ENCODE measurements at places on chromosomes 7 and 10. TPM values are rescaled to one million over a fixed set of nuclear protein-coding genes. Genes with fewer than 3 reads are reported as not detected.

PYROXD2 gene
- 22.4 TPM for total RNA-seq

DNA sequence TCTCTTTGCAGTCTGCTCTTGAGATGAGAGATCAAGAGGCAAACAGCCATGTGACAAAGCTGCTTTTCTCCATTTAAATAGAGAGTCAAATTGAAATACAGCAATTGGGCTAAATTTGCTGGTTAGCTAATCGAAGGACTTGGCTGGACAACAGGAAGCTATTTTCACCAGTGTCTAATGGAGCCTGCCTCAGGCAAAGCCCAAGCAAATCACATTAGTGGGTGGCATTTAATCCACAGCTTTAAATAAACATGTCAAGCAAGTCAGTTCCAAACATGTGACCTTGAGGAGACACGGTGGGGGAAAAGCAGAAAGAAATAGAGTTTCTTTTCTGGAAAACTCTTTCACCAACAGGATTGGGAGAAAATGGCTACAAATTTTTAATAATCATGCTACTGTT, 180.5 kb upstream of the AOAH start:
- DNase-seq: no peak

- DNase-seq: no peak
Observed at GRCh38 chr10:103713676-103714075, 141.7 kb downstream of the SH3PXD2A start.

DNA sequence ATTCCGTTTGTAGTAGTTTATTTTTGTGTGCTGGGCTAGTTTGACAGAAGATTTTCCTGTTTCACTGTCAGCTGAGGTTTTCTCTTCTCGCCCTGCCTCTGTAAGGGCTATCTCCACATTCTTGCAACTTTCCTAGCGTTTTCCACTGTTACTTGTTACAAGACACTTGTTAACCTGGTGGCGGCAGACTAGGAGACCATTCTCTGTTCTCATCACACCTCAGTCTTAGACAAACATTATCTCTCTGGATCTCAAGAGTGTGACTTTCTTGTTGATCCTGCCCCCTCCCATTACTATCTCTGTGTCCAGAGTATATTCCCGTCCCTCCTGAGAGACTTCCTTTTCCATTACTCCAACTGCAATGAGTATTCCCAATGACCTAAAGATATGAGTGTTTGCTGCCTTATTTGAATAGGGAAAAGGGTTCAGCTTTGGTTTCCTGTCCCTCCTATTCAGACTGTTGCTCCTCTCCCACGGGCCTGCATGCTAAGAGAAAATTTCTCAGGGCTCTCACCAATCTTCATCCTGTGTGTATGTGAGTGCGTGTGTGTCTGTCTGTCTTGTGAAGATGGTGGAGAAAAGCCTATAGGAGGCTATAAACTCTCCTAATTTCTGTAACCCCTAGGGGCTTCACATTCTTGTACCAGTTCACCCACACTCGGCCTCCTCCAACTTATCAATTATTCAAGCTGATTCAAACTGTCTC, 722.4 kb upstream of the POT1 start:
- DNase-seq: no peak

DNA sequence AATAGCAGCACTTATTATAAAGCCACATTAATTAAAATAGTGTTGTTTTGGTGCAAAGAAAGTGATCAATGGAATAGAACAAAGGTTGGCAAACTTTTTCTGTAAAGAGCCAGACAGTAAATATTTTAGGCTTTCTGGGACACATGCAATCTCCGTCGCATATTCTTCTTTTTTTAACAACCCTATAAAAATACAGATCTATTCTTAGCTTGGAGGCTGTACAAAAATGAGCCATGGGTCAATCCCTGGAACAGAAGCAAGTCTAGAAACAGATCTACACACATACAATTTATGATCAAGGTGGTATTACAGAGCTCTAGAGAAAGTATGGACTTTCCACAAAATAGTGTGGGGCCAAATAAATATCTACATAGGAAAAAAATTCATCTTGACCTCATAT, 71.8 kb downstream of the ARHGAP21 start:
- no peak for DNase-seq

- no peak for DNase-seq
Observed at GRCh38 chr10:14772399-14772798, 2.3 kb downstream of the FAM107B start.

DNA sequence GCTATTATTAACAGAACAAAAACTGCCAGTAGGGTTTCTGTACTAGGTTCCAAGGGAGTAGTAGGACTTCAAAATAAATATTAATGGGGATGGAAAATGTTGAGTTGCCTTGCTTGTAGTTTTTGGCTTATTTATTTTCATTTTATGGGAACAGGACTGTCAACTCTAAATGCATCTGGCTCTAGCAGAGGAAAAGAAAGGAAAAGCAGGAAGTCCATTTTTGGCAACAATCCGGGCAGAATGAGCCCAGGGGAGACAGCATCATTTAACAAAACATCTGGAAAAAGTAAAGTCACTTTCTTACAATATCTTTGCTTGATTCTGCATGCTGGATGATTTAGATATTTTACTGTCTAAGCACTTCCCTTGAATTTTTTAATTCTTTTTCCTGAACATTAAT, 69.4 kb downstream of the NOC3L start:
- no peak for DNase-seq

GRCh38 chr7:71511361-71511807, 379.4 kb downstream of the GALNT17 start:
- DNase-seq: no peak

PIP gene
- total RNA-seq: not detected

GRCh38 chr7:102061354-102061945, 225.2 kb upstream of the SH2B2 start:
- peak; percentile 57 for DNase-seq

DNA sequence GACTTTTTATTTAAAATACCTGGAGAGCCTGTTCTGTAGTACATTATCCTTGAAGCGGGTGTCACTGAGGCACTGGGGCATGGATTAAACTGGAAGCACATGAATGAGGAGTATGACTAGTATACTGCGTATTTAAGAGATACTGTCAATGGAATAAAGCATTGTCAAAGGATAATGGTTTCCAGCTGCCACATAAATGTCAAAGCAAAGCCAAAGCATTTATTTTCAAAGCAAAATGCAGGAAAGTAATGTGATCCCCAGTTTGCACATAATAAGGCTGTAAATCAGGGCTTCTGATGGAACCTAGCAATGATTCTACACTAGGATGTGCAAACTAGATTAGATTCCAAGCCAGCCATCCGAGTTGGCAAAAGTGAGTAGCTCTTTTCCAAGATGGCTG, 240.1 kb downstream of the POU6F2 start:
- no peak for DNase-seq

SLC39A12 gene
- total RNA-seq: 0.35 TPM

ZC3HAV1L gene
- 13.6 TPM for total RNA-seq

ABCC2 gene
- total RNA-seq: 2.8 TPM

SP4 gene
- 3.1 TPM for total RNA-seq

DNA sequence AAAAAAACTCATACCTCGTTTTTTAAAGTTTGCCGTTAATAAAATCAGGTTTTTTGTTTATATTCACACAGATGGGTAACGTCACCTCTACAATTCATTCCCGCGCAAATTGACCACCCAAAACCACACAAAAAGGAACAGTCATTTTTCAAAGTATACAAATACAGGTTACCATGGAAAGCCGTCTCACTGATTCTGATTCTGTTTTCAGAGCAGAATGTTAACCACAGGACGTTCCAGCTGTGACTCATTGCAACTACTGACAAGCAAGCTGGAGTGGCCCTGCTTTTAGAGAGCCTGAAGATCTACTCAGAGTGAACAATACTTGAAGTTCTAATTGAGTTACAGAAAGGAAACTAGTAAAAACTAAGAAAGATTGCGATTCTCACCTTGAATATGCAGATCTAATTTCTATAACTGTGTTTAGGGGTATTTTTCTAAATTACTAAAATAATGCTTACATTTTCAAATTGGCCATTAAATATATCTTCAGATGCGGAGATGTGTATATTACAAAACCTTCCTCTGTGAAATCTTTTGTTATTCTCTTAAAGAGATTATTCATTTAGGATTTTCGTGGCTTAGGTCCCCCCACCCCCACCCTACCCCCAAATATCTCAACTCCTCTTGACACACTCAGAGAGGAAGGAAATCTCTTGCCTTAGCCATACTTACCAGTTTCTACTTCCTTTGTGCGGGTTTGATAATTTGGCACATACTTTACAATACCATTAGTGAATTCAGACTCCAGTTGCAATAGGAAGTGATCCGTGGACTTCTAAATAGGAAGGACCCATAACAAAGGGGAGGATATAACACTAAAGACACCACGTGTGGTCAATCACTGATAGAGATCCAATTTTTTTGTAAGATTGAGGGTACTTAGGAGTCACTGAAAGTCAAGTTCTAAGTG, 106.0 kb downstream of the CUBN start:
- no peak for DNase-seq

- DNase-seq: no peak
Observed at GRCh38 chr7:125605241-125605640, 675.6 kb upstream of the POT1 start.

DNA sequence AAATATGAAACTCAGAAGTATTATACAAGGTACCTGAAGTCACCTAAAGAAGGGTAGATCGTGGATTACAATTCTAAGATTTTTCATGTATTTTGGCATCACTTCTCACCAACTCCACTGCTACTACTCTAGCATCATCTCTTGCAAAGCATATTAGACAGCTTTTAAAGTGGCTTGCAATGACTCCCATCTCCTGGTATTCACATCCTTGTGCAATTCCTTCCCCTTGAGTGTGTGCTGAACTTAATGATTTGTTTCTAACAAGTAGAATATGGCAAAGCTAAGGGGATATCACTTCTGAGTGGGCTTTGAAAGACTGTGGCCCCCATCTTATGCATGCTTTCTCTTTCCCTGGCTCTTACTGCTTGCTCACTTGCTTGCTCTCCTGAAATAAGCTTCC, 280.2 kb downstream of the SNX13 start:
- no peak for DNase-seq

DNA sequence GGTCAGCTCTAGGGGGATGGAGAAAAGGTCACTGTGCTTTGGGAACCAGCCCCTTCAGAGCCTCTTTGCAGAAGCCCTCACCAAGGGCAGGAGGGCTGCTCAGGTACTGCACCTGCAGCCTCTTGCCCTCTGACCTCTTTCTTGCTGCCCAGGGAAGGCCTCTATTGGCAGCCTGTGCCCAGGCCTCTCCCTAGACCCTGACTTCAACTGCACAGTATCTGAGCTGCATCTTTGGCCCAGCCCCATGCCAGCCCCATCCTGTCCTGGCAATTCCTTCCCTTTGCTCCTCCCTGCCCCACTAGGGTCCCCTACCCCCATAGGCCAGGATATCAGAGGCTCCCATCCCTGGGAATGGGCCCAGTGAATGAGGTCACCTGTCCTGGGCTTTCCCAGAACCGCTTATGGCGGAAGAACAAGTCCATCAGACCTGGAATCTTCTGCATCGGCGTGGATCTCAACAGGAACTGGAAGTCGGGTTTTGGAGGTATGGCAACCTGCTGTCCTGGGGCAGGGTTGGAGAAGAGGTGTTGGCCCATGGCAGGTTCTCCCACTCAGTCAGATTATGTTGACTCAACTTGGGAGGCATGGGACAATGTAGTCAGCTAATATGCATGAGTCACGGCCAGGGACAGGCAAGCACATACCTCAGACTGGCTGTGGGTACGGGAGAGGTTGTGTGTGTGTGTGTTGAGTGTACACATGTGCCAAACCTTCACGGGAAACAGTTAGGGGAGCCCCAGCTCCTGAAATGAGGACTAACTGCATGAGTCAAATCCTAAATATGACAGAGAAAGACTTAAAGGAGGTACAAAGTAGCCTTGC, 17.1 kb upstream of the CPA1 start:
- no peak for DNase-seq

- no peak for DNase-seq
Observed at GRCh38 chr10:2342206-2342605, 604.9 kb upstream of the ADARB2 start.

- DNase-seq: no peak
Observed at GRCh38 chr7:86667732-86668131, 24.0 kb downstream of the GRM3 start.

JAKMIP3 gene
- 0.48 TPM for total RNA-seq

PCLO gene
- total RNA-seq: 2.2 TPM

DNA sequence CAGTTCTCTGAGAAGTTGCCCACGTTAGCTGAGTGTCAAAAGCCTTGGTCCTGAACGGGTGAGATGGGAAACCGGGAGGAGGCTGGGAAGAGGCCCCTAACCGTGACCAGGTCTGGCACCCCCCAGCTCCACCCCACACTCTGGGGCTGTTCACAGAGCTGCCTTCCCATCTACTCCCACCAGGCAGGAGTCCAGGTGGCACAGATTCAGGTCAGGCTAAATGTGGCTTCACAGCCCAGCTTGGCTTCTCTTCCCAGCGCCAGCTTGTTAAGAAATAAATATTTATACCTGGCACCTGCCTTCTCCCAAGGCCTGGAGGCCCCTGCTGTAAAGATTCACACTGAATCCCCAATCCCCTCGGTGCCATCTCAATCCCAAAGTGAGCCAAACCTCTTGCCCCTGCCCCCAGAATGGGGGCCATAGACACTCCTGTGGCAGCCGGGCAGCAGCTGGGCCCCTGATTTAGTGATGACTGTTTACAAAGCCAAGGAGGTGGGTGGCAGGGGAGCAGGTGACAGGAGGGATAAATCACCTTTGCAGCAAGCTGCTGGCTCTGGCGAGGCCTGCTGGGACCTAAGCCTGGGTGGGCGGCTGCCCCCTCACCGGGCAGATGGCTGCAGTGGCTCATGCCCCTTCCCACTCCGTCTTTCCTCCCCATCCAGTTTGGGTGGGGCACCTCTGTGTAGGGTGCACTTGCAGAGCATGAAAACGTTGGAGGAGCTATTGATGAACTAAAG, 72.5 kb downstream of the GOLGA7B start:
- no peak for DNase-seq

- DNase-seq: no peak
Observed at GRCh38 chr10:78028438-78029268, 662 bp downstream of the POLR3A start.

DNA sequence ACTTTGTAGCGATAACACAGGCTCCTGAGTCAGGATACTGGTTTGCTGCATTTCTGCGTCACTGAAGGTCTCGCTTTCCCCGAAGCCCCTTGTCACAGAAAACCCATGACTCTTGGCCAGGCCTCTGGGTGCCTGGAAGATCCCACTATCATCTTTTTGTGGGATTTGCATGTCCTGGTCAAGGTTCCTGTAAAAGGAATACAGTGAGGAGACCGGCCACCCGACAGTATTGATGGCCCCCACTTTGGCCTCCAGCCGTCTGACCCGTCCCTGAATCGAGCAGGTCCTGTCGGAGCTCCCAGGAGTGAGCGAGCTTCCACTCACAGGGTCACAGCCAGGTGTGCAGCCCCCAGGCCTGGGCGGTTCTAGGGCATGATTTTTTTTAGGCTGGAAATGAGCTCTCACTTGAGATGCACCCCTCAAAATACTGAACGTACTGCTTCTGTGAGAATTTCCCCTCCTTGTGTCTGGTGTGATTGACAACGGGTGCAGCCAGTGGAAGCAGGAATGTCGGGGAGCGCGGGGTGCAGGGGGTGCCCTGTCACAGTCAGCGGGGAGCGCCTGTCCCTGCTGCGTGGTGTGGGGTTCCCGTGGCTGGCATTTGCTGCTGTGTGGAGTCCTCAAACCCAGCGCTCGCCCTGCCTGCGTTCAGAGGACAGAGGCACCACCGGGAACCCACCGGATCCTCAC, 75.8 kb downstream of the DNAJB6 start:
- DNase-seq: no peak

TACC2 gene
- 31.0 TPM for total RNA-seq

GRCh38 chr10:14330388-14331061, at the start of gene FRMD4A:
Gene FRMD4A, minus strand, starts transcription at chr10:14330924.
- no peak for DNase-seq

TYW1B gene
- 2.4 TPM for total RNA-seq

GRCh38 chr10:101310529-101311184, 43.3 kb upstream of the BTRC start:
- DNase-seq: no peak

- DNase-seq: peak; percentile 75
Observed at GRCh38 chr10:86287966-86288579, 78.5 kb downstream of the GRID1 start.
